ENCODE measurements at places on chromosomes 2 and 18.

GRCh38 chr2:215619022-215619958 lies 183.4 kb upstream of the FN1 start:
- peaks cover 6% of the 10 kb centered on the region for H3K27me3 ChIP-seq
- peak overlapping the region; percentile 2 for H3K27ac ChIP-seq
- no peaks in the 10 kb centered on the region for H3K36me3 ChIP-seq
- DNase-seq: no peak
- H3K4me1 ChIP-seq: peaks cover 6% of the 10 kb centered on the region

DNA sequence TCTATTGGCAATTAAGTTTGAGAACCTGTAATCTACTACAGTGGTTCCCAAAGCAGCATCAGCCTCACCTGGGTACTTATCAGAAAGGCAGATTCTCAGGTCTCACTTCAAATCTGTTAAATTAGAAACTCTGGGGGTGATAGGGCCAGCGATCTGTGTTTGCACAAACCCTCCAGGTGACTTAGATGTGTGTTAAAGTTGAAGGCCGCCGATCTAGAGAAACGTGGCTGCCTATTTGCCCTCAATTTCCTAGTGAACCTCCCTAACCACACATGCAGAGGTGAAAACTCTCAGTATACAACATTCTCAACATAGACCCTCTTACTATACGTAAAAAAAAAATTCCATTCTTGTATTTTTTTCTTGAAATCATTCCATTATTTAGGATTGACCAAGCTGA lies 14.2 kb downstream of the KLHL41 start:
- H3K27me3 ChIP-seq: no peaks in the 10 kb centered on the region
- no peak for DNase-seq
- peaks cover 2% of the 10 kb centered on the region for H3K4me1 ChIP-seq
- peaks cover under 1% of the 10 kb centered on the region for H3K36me3 ChIP-seq
- no peak overlapping the region for H3K4me3 ChIP-seq

DNA sequence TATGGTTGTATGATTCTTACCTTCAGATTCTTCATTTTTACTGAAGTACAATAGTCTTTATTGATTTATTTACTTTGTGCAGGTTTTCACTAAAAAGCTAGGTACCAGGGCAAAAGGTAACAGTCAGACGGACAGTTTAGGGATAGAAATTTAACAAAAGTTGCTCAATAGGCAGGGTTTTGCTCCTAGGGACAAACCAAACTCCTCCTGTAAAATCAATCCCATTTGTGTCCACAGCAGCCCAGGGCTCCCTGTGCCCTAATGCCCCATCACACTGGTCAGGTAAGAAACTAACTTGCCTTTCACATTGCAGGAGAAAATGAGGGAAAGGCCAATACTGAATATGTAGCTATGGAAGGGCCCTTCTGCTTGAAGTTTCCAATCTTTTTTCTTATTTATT lies 410.9 kb downstream of the EPHA4 start:
- no peaks in the 10 kb centered on the region for H3K4me1 ChIP-seq
- no peaks in the 10 kb centered on the region for H3K36me3 ChIP-seq
- H3K27me3 ChIP-seq: no peaks in the 10 kb centered on the region
- DNase-seq: no peak
- H3K27ac ChIP-seq: no peak overlapping the region

GRCh38 chr18:54780285-54780861 lies 47.9 kb upstream of the RAB27B start:
- no peak overlapping the region for H3K4me3 ChIP-seq
- peaks cover 8% of the 10 kb centered on the region for H3K27me3 ChIP-seq
- H3K27ac ChIP-seq: no peak overlapping the region
- DNase-seq: no peak
- H3K36me3 ChIP-seq: no peaks in the 10 kb centered on the region

GRCh38 chr2:44934038-44934982 lies 7.2 kb upstream of the SIX3 start:
- H3K4me1 ChIP-seq: peaks cover 12% of the 10 kb centered on the region
- H3K36me3 ChIP-seq: peaks cover 2% of the 10 kb centered on the region
- H3K27ac ChIP-seq: no peak overlapping the region
- DNase-seq: no peak

DNA sequence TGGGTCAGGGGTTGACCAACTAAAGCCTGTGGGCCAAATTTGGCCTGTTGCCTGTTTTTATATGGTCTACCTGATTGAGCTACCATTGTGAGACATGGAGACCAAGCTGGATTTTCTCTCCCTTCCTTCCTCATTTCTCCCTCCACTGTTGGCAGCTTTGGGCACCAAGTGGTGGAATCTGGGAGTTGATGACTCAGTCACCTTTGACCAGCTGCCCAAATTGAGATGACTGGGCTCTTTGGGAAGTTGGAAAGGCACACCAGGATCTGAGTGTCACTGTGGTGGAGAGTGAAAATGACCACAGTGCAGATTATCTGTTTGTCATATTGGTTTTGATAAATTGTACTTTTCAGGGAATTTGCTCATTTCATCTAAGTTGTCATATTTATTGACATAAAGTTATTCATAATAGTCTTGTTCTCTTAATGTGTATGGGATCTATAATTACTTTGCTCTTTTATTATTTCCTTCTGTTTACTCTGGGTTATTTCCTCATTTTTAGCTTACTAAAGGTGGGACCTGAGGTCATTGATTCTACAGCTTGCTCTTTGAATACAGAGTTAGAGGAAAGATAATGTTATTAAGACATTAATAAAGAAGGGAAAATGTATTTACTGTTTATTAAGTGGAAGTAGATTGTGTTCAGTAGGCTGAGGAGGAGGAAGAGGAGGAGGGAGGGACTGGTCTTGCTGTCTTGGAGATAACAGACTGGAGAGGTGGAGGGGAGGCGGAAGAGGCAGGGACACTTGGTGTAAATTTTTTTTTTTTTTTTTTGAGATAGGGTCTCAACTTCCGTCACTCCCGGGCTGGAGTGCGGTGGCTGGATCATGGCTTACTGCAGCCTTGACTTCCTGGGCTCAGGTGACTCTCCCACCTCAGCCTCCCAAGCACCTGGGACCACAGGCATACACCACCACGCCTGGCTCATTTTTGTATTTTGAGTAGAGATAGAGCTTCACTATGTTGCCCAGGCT lies 31.8 kb downstream of the AGFG1 start:
- H3K4me1 ChIP-seq: peaks cover 29% of the 10 kb centered on the region
- no peak overlapping the region for H3K4me3 ChIP-seq
- no peaks in the 10 kb centered on the region for H3K27me3 ChIP-seq

GRCh38 chr2:189218236-189218635 lies 38.7 kb upstream of the COL5A2 start:
- no peak overlapping the region for H3K4me3 ChIP-seq
- no peaks in the 10 kb centered on the region for H3K4me1 ChIP-seq
- no peak for DNase-seq

GRCh38 chr2:217929757-217930707 lies 72.8 kb downstream of the TNS1 start:
- no peak for DNase-seq
- no peak overlapping the region for H3K4me3 ChIP-seq
- peaks cover 10% of the 10 kb centered on the region for H3K27me3 ChIP-seq
- peaks cover 9% of the 10 kb centered on the region for H3K4me1 ChIP-seq

DNA sequence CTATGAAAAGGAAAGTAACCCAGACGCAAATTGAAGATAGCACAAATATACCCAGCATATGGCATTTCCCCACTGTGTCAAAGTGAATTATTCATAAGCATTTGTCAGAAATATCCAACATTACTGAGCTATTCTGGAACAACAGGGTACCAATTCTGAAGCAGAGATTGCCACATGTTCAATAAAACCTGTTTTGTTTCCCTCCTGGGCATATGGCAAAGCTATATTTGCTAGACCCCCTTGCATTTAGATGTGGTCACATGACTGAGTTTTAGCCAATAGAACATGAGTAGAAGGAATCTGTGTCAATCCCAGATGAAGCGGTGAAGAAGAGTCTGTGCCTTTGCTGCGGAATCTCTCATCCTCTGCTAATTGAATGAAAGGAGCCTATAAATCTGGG lies 296.4 kb upstream of the DLGAP1 start:
- H3K27me3 ChIP-seq: no peaks in the 10 kb centered on the region
- H3K36me3 ChIP-seq: no peaks in the 10 kb centered on the region
- H3K4me1 ChIP-seq: no peaks in the 10 kb centered on the region
- no peak for DNase-seq

- H3K27me3 ChIP-seq: no peaks in the 10 kb centered on the region
- H3K4me3 ChIP-seq: no peak overlapping the region
- DNase-seq: no peak
- H3K36me3 ChIP-seq: peaks cover 62% of the 10 kb centered on the region
- H3K4me1 ChIP-seq: peaks cover 19% of the 10 kb centered on the region
Measured at GRCh38 chr2:29134933-29135332, 19.7 kb downstream of the CLIP4 start.

DNA sequence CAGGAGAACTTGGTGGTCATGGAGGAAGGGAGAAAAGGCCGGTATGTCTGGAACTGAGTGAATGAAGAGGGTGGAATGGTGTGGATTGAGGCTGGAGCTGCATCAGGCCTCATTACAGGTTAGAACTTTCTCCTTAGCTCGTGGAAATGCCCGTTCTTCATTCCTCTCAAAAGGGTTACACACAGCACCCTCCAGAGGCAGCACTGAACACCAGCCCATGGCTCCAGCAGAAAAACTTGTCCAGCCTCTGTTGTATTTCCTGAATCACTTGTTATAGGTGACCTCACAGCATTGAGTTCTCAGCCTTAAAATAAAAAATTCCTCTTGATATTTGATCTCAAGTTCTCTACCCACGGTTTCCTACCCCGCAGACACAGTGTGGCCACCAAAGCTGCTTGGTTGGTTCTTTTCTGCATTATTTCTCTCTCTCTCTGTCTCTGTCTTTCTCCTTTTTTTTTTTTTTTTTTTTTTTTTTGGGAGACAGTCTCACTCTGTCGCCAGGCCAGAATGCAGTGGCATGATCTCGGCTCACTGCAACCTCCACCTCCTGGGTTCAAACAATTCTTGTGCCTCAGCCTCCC lies 89.6 kb downstream of the ITGB1BP1 start:
- DNase-seq: no peak
- H3K36me3 ChIP-seq: no peaks in the 10 kb centered on the region

DNA sequence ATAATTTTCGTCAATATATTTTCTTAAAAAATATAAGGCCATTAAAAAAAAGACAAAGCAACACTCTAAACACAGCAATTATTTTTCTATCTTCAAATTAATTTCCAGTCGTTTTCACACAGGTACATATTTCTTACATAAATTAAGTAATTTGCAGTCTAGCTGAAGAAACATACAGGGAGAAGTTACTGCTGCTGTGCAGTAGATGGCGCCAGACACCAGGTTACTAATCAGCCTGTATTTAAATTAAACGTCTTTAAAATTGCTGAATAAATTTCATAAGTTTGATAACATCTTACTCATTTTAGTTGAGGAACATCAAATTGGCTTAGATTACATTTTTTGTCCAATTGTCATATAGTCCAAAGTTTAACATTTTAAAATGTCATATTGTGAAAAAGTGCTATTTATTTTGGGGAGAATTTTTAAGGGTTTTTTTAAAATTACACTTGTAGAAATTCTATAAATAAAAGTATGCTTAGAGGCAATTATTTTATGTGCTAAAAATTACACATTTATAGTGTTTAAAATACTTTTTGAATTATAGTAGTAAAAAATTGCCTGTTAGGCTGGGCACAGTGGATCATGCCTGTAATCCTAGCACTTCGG lies 88.4 kb downstream of the PMAIP1 start:
- no peak overlapping the region for H3K27ac ChIP-seq
- H3K27me3 ChIP-seq: peaks cover 29% of the 10 kb centered on the region
- no peaks in the 10 kb centered on the region for H3K36me3 ChIP-seq
- H3K4me3 ChIP-seq: no peak overlapping the region
- no peaks in the 10 kb centered on the region for H3K4me1 ChIP-seq

DNA sequence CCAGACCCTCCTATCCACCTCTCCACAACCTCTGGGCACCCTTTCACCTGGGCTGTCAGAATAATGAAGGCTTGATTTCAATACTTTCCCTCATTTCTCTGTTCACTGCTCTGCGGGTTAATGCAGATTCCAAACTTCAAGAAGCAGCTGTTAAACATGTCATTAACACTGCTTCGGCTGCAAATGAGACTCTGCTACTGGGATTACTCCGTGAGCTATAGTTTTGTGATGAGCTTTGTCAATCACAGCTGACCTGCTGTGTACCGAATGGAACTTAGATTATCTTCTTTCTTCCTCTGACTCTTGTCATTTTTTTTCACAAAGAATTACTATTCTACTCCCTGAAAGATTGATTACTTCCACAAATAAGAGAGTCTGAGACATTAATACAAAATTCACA lies 160.5 kb downstream of the TMEM182 start:
- H3K27ac ChIP-seq: no peak overlapping the region
- H3K4me3 ChIP-seq: no peak overlapping the region
- DNase-seq: no peak
- no peaks in the 10 kb centered on the region for H3K27me3 ChIP-seq
- H3K4me1 ChIP-seq: no peaks in the 10 kb centered on the region

DNA sequence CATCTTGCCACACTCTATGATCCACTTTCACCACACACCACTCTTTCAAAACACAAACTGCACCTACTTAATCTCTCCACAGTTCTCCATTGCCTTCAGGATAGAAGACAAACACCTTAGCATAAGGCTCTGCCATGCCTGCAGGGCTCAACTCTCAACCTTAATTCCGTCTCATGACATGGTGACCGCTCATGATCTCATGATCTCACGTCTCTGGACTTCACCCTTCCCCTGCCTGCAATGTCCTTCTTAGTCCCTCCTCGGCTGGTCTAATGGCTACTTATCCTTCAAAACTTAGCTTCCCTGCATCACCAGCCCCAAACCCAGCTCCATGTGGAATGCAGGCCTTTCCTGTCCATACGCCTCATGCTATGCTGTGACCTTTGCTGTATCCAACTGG lies 85.3 kb downstream of the ACVR1 start:
- peaks cover 19% of the 10 kb centered on the region for H3K4me1 ChIP-seq
- H3K4me3 ChIP-seq: no peak overlapping the region
- DNase-seq: no peak
- no peak overlapping the region for H3K27ac ChIP-seq
- H3K27me3 ChIP-seq: no peaks in the 10 kb centered on the region

- H3K27me3 ChIP-seq: peaks cover 26% of the 10 kb centered on the region
- no peaks in the 10 kb centered on the region for H3K4me1 ChIP-seq
- no peak overlapping the region for H3K27ac ChIP-seq
- no peaks in the 10 kb centered on the region for H3K36me3 ChIP-seq
Measured at GRCh38 chr2:45268631-45269030, 259.4 kb upstream of the SIX2 start.

DNA sequence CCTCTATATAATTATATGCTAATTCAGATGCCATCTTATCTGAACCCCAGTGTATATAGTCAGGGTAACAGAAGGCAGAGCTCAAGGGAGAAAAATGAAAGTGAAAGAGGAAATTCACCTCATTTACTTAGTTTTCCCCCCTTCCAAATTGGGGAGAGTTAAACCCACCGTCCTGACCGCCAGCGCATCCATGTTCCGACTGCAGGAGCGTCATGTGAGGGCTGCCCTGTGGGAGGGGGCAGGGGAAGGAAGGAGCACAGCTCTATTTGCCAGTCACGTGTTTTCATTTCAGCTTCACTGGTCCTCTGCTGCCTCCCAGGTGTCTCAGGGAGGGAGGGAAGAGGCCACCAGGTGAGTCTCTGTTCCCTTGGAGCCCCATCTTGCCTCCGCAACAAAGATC lies 13.2 kb downstream of the CNNM4 start:
- no peaks in the 10 kb centered on the region for H3K27me3 ChIP-seq
- H3K36me3 ChIP-seq: peaks cover 4% of the 10 kb centered on the region
- peaks cover 12% of the 10 kb centered on the region for H3K4me1 ChIP-seq
- DNase-seq: no peak
